ENCODE measurements at places on chromosomes 1 and 21. TPM values are rescaled to one million over a fixed set of nuclear protein-coding genes. Genes with fewer than 3 reads are reported as not detected.

The LHX8 gene
- not detected for total RNA-seq

The FBXO2 gene
- 12.7 TPM for total RNA-seq

The CNR2 gene
- total RNA-seq: 0.05 TPM

The LRRC53 gene
- total RNA-seq: not detected

The MATN1 gene
- not detected for total RNA-seq

The TNNI3K gene
- total RNA-seq: 1.6 TPM

The TSACC gene
- not detected for total RNA-seq

The GBP4 gene
- total RNA-seq: 13.4 TPM

The ASTN1 gene
- 0.10 TPM for total RNA-seq

The TNNT2 gene
- total RNA-seq: 5.0 TPM

The CYP4Z1 gene
- total RNA-seq: 0.47 TPM

The TXLNA gene
- total RNA-seq: 56.4 TPM

The SDHC gene
- total RNA-seq: 187 TPM

The AQP10 gene
- total RNA-seq: 0.20 TPM

The CELA2B gene
- total RNA-seq: not detected

The FNDC10 gene
- total RNA-seq: 7.7 TPM

The FCRL5 gene
- total RNA-seq: 1.1 TPM

The CELA3A gene
- not detected for total RNA-seq

The L1TD1 gene
- total RNA-seq: 1.3 TPM

The GREM2 gene
- total RNA-seq: 0.99 TPM

The PRAMEF17 gene
- not detected for total RNA-seq

The SYT11 gene
- total RNA-seq: 11.4 TPM

The LCE2B gene
- not detected for total RNA-seq

The LGR6 gene
- 1.5 TPM for total RNA-seq

The VWA1 gene
- total RNA-seq: 113 TPM

The DEPDC1 gene
- 0.81 TPM for total RNA-seq

The CHI3L2 gene
- total RNA-seq: 8.0 TPM

The SLC37A1 gene
- 22.4 TPM for total RNA-seq

The ARHGEF10L gene
- total RNA-seq: 26.5 TPM

The CLCA4 gene
- total RNA-seq: not detected

The DCAF6 gene
- 39.7 TPM for total RNA-seq

The OLIG2 gene
- 0.23 TPM for total RNA-seq

The KCNJ15 gene
- 103 TPM for total RNA-seq

The LINGO4 gene
- 0.63 TPM for total RNA-seq

The LCE2C gene
- not detected for total RNA-seq

The ACKR1 gene
- 16.8 TPM for total RNA-seq

The BRINP2 gene
- 0.08 TPM for total RNA-seq

The SUSD4 gene
- 3.9 TPM for total RNA-seq

The NDUFS2 gene
- total RNA-seq: 78.6 TPM

The MACF1 gene
- 385 TPM for total RNA-seq

The SIPA1L2 gene
- total RNA-seq: 19.4 TPM

All from left lung (tissue), 14 donors.